ENCODE measurements at places on chromosomes 11 and 22.

GRCh38 chr22:32880893-32881596 is 79.5 kb downstream of the TIMP3 start:
- H3K27ac ChIP-seq: no peak overlapping the region
- no peak for DNase-seq
- no peaks in the 10 kb centered on the region for H3K36me3 ChIP-seq
- no peaks in the 10 kb centered on the region for H3K4me1 ChIP-seq
- H3K27me3 ChIP-seq: no peaks in the 10 kb centered on the region

- H3K36me3 ChIP-seq: no peaks in the 10 kb centered on the region
- H3K4me3 ChIP-seq: no peak overlapping the region
- H3K27me3 ChIP-seq: no peaks in the 10 kb centered on the region
- peaks cover 13% of the 10 kb centered on the region for H3K4me1 ChIP-seq
These were observed 140.5 kb downstream of the MIAT start for GRCh38 chr22:26797910-26798309.

DNA sequence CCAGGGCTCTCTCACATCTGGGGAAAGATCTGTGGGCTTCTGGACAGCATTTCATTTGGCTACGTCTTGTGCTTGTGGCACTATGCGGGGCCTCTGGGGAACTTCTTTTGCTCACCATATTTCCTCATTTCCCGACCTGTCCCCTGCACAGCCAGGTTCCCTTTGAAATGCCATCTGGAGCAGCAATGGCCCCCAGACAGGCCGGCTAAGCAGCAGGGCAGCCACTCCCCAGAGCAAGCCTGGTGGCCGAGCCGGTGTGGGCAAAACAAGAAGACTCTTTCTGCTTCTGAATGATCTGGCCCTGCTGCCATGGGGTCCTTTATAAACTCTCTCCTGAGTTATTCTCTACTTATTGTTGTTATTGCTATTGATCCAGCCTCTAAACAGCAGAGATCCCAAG is 190.7 kb upstream of the NECTIN1 start:
- DNase-seq: no peak
- no peaks in the 10 kb centered on the region for H3K36me3 ChIP-seq
- no peak overlapping the region for H3K4me3 ChIP-seq
- no peaks in the 10 kb centered on the region for H3K27me3 ChIP-seq
- H3K4me1 ChIP-seq: no peaks in the 10 kb centered on the region
- no peak overlapping the region for H3K27ac ChIP-seq

GRCh38 chr11:119608781-119609180 is 120.2 kb downstream of the NECTIN1 start:
- DNase-seq: no peak
- H3K4me1 ChIP-seq: peaks cover 7% of the 10 kb centered on the region
- H3K36me3 ChIP-seq: no peaks in the 10 kb centered on the region
- H3K27me3 ChIP-seq: no peaks in the 10 kb centered on the region
- no peak overlapping the region for H3K27ac ChIP-seq

- peaks cover 27% of the 10 kb centered on the region for H3K36me3 ChIP-seq
- peaks cover 28% of the 10 kb centered on the region for H3K4me1 ChIP-seq
- H3K4me3 ChIP-seq: no peak overlapping the region
- DNase-seq: no peak
- peaks cover 57% of the 10 kb centered on the region for H3K27me3 ChIP-seq
These were observed 2.8 kb upstream of the PHLDB1 start for GRCh38 chr11:118604566-118604965.

- H3K27ac ChIP-seq: no peak overlapping the region
- H3K36me3 ChIP-seq: no peaks in the 10 kb centered on the region
- DNase-seq: no peak
- peak overlapping the region; percentile 4 for H3K4me3 ChIP-seq
- no peaks in the 10 kb centered on the region for H3K4me1 ChIP-seq
These were observed 612 bp downstream of the IGF2 start for GRCh38 chr11:2138431-2139122.

DNA sequence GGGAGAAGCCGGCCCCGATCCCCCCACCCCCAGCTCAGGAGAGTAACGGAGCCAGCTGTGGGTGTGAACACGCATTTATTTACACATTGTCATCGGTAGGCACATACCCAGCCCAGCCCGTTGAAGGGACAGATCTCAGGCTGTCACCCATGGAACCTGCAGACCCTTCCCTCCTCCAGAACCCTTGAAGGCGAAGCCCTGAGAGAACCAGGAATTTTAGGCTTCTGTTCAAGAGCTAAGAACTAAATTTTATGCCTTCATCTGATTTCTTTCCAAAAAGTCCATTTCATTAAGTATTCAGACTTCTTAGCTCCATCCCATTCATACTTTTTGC is 379 bp upstream of the BRMS1 start:
- no peak for DNase-seq
- H3K27me3 ChIP-seq: no peaks in the 10 kb centered on the region
- H3K4me1 ChIP-seq: no peaks in the 10 kb centered on the region
- peak overlapping the region; percentile 72 for H3K4me3 ChIP-seq
- H3K27ac ChIP-seq: no peak overlapping the region
- peaks cover 12% of the 10 kb centered on the region for H3K36me3 ChIP-seq

DNA sequence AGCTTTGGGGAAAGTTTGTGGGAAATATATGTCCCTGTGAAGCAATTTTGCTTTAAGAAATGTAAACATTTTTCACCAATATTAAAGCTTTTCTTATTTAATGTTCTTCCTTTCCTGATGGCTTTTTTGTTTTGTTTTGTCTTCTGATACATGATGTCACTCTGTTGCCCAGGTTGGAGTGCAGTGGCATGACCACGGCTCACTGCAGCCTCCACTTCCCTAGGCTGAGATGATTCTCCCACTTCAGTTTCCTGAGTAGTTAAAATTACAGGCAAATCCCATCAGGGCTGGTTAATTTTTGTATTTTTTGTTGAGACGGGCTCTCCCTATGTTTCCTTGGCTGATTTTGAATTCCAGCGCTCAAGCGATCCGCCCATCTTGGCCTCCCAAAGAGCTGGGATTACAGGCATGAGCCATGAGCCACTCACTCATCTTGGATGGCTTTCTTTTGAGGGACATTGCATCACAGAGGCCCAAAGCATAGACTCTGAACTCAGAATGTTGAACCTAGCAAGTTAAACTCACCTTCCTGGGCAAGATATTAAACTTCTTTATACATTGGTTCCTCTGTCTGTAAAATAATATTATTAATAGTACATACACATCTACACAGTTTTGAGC is 651 bp upstream of the CARD16 start:
- H3K4me1 ChIP-seq: no peaks in the 10 kb centered on the region
- H3K27ac ChIP-seq: no peak overlapping the region
- no peaks in the 10 kb centered on the region for H3K27me3 ChIP-seq
- no peak for DNase-seq
- H3K4me3 ChIP-seq: no peak overlapping the region

- no peaks in the 10 kb centered on the region for H3K36me3 ChIP-seq
- peaks cover 23% of the 10 kb centered on the region for H3K27me3 ChIP-seq
- DNase-seq: no peak
- no peak overlapping the region for H3K4me3 ChIP-seq
- 0 out of 2 replicates have a peak, but pooled peaks cover 3% of the 10 kb centered on the region for H3K4me1 ChIP-seq
These were observed 77.2 kb downstream of the PRR5L start for GRCh38 chr11:36373016-36374010.

GRCh38 chr22:46604306-46604690 is 15.9 kb upstream of the GRAMD4 start:
- DNase-seq: no peak
- no peaks in the 10 kb centered on the region for H3K27me3 ChIP-seq
- H3K36me3 ChIP-seq: no peaks in the 10 kb centered on the region
- no peak overlapping the region for H3K27ac ChIP-seq
- H3K4me3 ChIP-seq: no peak overlapping the region

GRCh38 chr11:46322759-46323158 is 24.5 kb upstream of the DGKZ start:
- H3K27me3 ChIP-seq: no peaks in the 10 kb centered on the region
- no peak overlapping the region for H3K27ac ChIP-seq
- DNase-seq: peak; percentile 82
- no peaks in the 10 kb centered on the region for H3K36me3 ChIP-seq

- H3K27ac ChIP-seq: no peak overlapping the region
- peaks cover 5% of the 10 kb centered on the region for H3K27me3 ChIP-seq
- no peak for DNase-seq
- H3K4me3 ChIP-seq: no peak overlapping the region
- H3K4me1 ChIP-seq: no peaks in the 10 kb centered on the region
- H3K36me3 ChIP-seq: no peaks in the 10 kb centered on the region
These were observed 30.8 kb upstream of the SORL1 start for GRCh38 chr11:121421149-121421901.

DNA sequence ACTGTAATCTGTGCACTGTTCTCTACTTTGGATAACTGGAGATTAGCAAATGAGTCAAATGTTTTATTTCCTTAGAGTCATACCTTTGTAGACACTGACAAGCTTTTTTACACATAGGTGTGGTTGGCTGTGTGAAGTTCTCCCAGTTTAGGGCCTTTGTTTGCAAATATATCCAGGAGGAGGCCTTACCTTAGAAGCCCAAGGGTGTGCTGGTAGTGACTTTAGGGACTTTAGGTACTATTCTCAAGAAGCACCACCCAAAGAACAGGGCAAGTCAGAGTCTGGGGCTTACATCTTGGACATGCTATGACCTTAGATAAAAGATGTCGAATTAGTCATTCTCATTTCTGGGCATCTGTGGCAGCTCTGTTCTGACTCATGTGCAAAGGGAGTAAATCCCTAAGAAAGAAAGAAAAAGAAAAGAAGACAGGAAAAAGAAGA is 4.8 kb upstream of the FAR1 start:
- DNase-seq: no peak
- no peak overlapping the region for H3K4me3 ChIP-seq
- H3K4me1 ChIP-seq: no peaks in the 10 kb centered on the region
- no peaks in the 10 kb centered on the region for H3K36me3 ChIP-seq
- no peaks in the 10 kb centered on the region for H3K27me3 ChIP-seq

DNA sequence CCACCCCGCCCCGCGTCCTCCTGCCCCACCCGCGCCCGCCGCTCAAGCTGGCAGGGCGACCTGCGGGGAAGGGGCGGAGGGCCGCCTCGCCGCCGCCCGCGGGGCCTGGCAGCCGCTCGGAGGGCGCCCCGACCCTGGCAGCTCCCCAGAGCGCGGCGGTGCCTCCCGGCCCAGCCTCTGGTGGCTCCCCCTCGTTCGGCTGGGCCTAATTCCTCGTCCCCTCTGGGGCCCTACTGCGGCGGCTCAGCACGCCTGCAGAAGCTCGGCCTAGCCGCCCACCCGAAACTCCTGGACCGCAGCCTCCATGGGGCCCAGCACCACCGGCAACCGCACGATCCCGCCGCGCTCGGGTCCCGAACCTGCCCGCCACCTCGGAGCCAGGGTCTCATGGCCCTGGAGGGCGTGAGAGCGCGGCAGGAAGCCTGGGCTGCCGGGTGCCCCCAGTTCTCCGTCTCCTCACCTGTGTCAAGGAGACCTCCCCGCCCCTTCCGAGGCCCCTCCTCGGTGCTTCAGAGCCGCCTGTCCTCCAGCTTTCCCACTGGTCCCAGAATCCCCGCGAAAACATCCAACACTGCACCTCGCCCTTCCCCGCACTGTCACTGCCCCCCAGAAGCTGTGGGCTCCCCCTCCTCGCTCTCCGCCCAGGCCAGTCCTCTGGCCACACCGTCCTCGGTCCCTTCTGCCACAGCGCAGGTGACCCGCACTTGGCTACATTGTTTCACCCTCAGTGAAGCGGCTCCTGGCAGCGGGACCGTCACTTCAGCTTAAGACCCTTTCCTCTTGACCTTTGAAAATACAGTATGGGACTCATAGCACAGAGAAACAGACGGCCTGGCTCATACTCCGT is 613 bp upstream of the GSC2 start:
- peaks cover 5% of the 10 kb centered on the region for H3K4me1 ChIP-seq
- H3K27me3 ChIP-seq: peaks cover 71% of the 10 kb centered on the region
- H3K36me3 ChIP-seq: no peaks in the 10 kb centered on the region

DNA sequence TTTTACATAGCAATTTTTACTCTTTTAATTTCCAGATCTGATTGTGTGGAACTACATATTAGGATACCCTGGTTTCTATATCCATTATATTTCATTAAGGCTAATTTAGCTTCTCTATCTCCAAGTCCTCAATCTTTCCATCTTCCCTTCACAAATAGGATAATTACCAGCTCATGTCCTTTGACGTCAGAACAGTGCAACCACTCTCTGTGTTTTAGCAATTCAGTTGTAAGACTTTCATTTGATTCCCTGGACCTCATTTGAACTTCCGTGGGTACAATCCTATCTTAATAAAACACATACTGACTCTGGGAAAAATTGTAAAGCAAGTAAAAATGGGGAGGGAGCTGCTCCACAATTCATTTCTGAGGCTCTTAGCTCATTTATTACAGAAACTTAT is 52.8 kb downstream of the FAM76B start:
- H3K4me3 ChIP-seq: no peak overlapping the region
- H3K27ac ChIP-seq: no peak overlapping the region
- H3K36me3 ChIP-seq: no peaks in the 10 kb centered on the region
- no peaks in the 10 kb centered on the region for H3K4me1 ChIP-seq

DNA sequence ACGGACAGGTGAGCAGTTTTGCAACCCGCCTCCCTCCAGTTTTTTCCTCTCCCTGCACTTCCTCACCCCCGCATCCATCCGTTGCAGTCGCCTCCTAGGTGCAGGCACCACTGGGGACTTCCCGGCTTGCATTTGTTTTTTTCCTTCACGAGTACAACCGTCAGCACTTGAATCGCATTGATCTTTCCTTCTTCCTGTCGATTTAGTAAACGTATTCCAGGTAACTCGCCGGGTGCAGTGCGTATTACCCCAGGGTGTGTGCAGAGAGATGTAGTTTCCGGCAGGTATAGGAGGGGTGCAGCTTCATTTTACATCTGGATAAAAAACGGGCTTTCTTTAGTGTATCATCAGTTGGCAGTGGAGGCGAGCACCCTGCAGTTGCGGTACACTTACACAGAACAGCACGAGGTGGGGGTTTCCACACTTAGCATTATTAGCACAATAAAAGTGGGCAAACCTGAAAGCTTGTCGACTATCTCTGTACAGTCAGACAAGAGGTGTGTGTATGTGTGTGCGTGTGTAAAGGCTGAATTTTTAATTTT is at the start of gene SORL1-AS1:
TSS of gene SORL1-AS1 (minus strand) at position 359 of the 542 bp plus-strand sequence.
- peak within 1 kb of the TSS; percentile 96 for H3K4me3 ChIP-seq
- peaks cover 11% of the 10 kb centered on the region for H3K4me1 ChIP-seq
- DNase-seq: no peak
- H3K36me3 ChIP-seq: no peaks in the 10 kb centered on the region

GRCh38 chr11:35041070-35041554 is 97.9 kb upstream of the CD44 start:
- H3K4me1 ChIP-seq: no peaks in the 10 kb centered on the region
- H3K27ac ChIP-seq: no peak overlapping the region
- no peak for DNase-seq
- H3K4me3 ChIP-seq: no peak overlapping the region
- H3K36me3 ChIP-seq: no peaks in the 10 kb centered on the region
- no peaks in the 10 kb centered on the region for H3K27me3 ChIP-seq

GRCh38 chr11:2271077-2271326 is 614 bp upstream of the ASCL2 start:
- no peak overlapping the region for H3K4me3 ChIP-seq
- H3K36me3 ChIP-seq: no peaks in the 10 kb centered on the region
- DNase-seq: peak; percentile 58
- H3K4me1 ChIP-seq: no peaks in the 10 kb centered on the region

DNA sequence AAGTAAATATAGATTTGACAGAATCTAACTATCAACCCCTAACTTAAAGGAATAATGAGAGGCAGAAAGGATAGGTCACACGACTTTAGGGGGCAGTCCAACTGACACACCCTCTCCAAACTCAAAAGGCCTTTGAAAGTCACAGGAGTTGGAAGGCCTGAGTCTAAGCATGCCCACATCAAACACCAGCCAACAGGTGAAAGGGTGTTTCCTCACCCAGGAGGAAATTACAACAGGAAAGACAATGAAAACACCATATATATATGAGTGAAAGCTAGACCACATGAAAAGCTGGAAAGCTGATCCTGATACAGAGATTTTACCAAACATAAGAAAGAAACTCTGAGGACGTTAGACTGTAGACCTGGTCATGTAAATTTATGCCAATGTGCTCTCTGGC is 10.5 kb upstream of the DEPDC7 start:
- no peaks in the 10 kb centered on the region for H3K27me3 ChIP-seq
- no peaks in the 10 kb centered on the region for H3K36me3 ChIP-seq
- DNase-seq: no peak
- H3K4me3 ChIP-seq: no peak overlapping the region
- no peak overlapping the region for H3K27ac ChIP-seq
